CD8-positive, alpha-beta memory T cell (primary cell): ENCODE measurements at places on chromosomes 3 and 15. TPM values are rescaled to one million over a fixed set of nuclear protein-coding genes. Genes with fewer than 3 reads are reported as not detected.

The SPINK8 gene
- total RNA-seq = not detected

The ZNF620 gene
- total RNA-seq = 7.6 TPM

The RPP25 gene
- total RNA-seq = 6.1 TPM

The COL6A5 gene
- not detected for total RNA-seq

The SPG21 gene
- total RNA-seq = 66.3 TPM

The GPR62 gene
- not detected for total RNA-seq

The UNC45A gene
- total RNA-seq = 74.6 TPM

The LINGO1 gene
- total RNA-seq = not detected

The PGBD4 gene
- total RNA-seq = 3.2 TPM

The FAM81A gene
- total RNA-seq = 0.97 TPM

The CYP8B1 gene
- not detected for total RNA-seq

The CACNA2D2 gene
- total RNA-seq = 0.73 TPM

The CSTA gene
- total RNA-seq = not detected

The TYRO3 gene
- total RNA-seq = 2.6 TPM

The SLC6A1 gene
- total RNA-seq = not detected

The CPA3 gene
- total RNA-seq = not detected

The C3orf20 gene
- 0.18 TPM for total RNA-seq

The B3GALNT1 gene
- total RNA-seq = 2.4 TPM

The GPR27 gene
- total RNA-seq = 2.6 TPM

The LRRC34 gene
- 2.4 TPM for total RNA-seq

The ACP3 gene
- total RNA-seq = not detected

The MUC4 gene
- 0.35 TPM for total RNA-seq

The TRIM42 gene
- not detected for total RNA-seq

The ZNF660 gene
- 0.35 TPM for total RNA-seq

The ZNF385D gene
- not detected for total RNA-seq

The SLC24A5 gene
- total RNA-seq = not detected

The PPP1R14D gene
- total RNA-seq = not detected

The GOLGA8G gene
- total RNA-seq = not detected

The ALS2CL gene
- total RNA-seq = 0.96 TPM

The GABRA5 gene
- not detected for total RNA-seq

The GOLGA6A gene
- total RNA-seq = not detected

The LTK gene
- total RNA-seq = 0.27 TPM

The TAGLN3 gene
- total RNA-seq = not detected

The HIGD2B gene
- 0.33 TPM for total RNA-seq

The MUC20 gene
- 0.95 TPM for total RNA-seq

The CRABP1 gene
- total RNA-seq = not detected

The SIDT1 gene
- total RNA-seq = 14.8 TPM

The TXNRD3 gene
- total RNA-seq = 1.3 TPM

The RTP3 gene
- not detected for total RNA-seq

The CHRM5 gene
- total RNA-seq = not detected

The TMEM115 gene
- 33.2 TPM for total RNA-seq
